ENCODE measurements at places on chromosomes 12 and 14.

DNA sequence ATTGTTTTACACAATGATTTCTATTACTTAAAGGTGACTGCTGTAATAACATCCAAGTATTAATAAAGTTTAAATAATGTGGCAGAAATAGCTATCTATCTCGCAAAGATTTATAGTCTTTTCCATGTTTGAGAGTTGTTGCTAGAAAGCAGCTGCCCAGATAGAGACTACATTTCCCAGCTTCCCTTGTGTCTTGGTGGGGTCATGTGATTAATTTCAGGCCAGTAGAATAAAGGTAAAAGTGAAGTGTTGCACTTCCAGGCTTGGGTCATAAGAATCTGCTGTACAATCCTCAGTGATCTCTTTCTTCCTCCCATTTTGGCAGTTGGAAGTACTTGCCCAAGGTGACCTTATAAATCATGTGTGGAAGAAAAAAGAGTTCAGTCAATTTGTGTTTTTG lies 449.7 kb upstream of the USP15 start:
- DNase-seq = peak; percentile 1

- DNase-seq = no peak
Observed at GRCh38 chr12:57460841-57461275, 1.3 kb downstream of the GLI1 start.

GRCh38 chr14:104550861-104551728 lies 28.5 kb upstream of the C14orf180 start:
- no peak for DNase-seq

GRCh38 chr12:96146747-96147146 lies 47.4 kb upstream of the ELK3 start:
- DNase-seq = no peak

GRCh38 chr12:29781705-29782266 lies 2.0 kb downstream of the TMTC1 start:
- no peak for DNase-seq

- DNase-seq = no peak
Observed at GRCh38 chr14:55562135-55562534, 17.9 kb upstream of the KTN1 start.

- peak; percentile 42 for DNase-seq
Observed at GRCh38 chr12:2319737-2320506, 267.1 kb downstream of the CACNA1C start.

GRCh38 chr14:50040401-50040775 lies 76.0 kb downstream of the VCPKMT start:
- DNase-seq = peak; percentile 83

Data from A172 (cell line).